A549 treated with Hydrocortisone at 1 μM for 4 hours (cell line): ENCODE measurements at places on chromosomes 5 and 9. TPM values are rescaled to one million over a fixed set of nuclear protein-coding genes. Genes with fewer than 3 reads are reported as not detected.

The SURF4 gene
- 193 to 208 TPM (median 196 TPM) in 5 replicates for total RNA-seq

The OR1Q1 gene
- total RNA-seq, result not detected in 5 replicates

The UGT3A2 gene
- total RNA-seq, result not detected in 5 replicates

The PCDHA1 gene
- 0.14 to 0.29 TPM (median 0.23 TPM) in 5 replicates for total RNA-seq

The TOR1B gene
- 21.1 to 26.7 TPM (median 24.2 TPM) in 5 replicates for total RNA-seq

The RORB gene
- total RNA-seq, result 0.02 TPM in 1 of 5 replicates, not detected in the others

The SLC1A1 gene
- 0.85 to 1.3 TPM (median 1.2 TPM) in 5 replicates for total RNA-seq
